ENCODE measurements at places on chromosomes 12 and 14. TPM values are rescaled to one million over a fixed set of nuclear protein-coding genes. Genes with fewer than 3 reads are reported as not detected.

Gene SLC39A5
- not detected for total RNA-seq

Gene LTB4R2
- total RNA-seq = 8.2 TPM

Gene CCDC197
- total RNA-seq = not detected

Gene KLHL42
- total RNA-seq = 24.0 TPM

Gene PRH2
- not detected for total RNA-seq

Gene POTEM
- not detected for total RNA-seq

Gene KRT82
- total RNA-seq = not detected

Gene CIROP
- total RNA-seq = not detected

Gene SPX
- total RNA-seq = 0.95 TPM

Gene CCDC175
- total RNA-seq = not detected

Gene PTCSC3
- not detected for total RNA-seq

Measured in omental fat pad (tissue), 4 donors.